ENCODE measurements at places on chromosomes 16 and 17.

DNA sequence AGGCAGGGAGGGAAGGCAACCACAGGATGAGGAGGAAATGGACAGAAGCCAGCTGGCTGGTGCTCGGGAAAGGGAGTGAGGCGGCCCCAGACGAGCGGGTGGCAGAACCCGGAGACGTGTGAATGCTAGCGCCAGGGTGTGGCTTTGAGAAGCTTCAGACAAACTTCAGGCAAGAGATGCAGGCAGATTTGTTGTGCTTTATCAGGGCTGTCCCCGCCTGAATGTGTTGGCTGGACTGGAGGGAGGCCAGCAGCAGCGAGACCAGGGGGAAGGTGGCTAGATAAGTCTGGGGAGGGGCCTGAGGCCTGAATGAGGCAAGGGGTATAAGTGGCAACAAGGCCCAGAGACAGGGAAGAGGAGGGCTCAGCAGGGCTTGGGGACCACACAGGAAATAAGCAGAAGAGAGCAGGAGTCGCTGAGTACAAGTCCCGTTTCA lies 22.0 kb downstream of the CAMKK1 start:
- DNase-seq, result peak; percentile 45

DNA sequence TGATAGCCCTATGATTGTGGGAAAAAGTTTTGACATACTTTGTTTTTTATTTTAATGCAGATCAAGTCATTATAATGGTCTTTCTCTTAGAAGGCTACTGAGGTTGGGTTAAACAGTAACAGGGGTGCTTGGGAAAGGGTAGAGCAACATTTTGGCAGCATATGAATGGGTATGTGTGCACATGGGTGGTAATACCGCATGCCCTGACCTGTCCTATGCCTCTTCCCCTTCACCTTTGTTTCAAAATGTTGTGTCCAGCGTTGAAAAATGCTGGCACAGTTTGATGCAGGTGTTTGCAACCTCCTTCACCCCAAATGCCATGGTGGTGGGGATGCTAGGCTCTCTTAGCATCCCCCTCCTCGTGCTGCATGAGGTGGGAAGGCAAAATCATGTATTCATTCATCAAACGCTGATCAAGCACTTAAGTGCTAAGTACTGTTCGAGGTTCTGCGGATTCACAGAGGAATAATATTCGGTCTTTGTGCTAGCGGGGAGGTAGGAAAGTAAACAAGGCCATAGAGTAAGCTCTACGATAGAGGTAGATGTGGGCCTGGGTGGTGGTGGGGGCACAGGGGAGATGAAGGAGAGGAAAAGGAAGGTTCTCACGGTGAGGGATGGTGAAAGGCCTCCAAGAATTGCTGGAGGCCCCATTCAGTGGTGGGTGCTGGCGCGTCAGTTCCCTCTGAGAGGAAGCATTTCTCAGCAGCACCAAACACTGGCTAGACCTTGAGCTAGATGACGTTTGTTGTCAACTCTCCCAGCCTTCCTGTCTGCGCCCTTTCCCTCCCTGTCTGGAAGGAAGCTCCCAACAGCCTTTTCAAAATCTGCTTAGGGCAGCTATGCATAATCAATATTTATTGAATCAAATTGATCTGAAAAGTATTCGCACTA lies 13.3 kb upstream of the MARCHF10 start:
- DNase-seq, result no peak

DNA sequence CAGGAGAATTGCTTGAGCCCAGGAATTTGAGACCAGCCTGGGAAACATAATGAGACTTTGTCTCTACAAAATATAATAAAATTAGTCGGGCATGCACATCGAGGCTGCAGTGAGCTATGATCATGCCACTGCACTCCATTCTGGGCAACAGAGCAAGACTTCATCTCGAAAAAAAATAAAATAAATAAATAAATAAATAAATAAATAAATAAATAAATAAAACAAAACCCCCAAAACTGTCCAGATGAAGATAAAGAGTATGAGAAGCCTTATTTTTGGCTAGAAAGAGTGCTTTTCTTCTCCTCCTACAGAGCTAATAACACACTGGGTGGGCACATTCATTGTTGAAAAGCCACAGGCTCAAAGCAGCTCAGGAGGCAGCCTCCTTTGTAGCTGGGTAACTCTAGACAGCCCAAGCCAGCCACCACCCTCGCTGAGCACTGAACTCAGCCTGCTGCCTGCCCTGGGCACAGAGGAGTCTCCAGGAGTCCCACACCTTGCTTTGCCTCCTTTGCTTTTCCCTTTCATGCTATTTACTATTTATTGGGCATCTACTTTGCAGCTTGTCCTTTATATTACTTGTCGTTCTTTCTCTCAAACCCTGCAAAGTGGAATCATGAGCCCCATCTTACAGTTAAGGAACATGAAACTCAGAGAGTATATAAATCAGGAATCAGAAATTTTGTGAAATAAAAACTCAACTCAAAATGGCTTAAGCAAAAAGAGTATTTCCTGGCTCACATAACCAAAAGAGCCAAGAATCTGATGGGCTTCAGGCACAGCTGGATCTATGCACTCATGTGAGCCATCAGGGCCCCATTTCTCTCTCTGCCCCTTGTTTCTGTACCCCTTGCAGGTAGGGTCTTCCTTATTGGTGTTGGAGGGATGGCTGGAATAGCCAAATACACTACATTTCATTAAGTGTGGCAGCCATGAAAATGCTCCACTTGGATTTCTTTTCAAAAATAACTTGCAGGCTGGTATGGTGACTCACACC lies 18.1 kb upstream of the C16orf87 start:
- DNase-seq, result no peak

DNA sequence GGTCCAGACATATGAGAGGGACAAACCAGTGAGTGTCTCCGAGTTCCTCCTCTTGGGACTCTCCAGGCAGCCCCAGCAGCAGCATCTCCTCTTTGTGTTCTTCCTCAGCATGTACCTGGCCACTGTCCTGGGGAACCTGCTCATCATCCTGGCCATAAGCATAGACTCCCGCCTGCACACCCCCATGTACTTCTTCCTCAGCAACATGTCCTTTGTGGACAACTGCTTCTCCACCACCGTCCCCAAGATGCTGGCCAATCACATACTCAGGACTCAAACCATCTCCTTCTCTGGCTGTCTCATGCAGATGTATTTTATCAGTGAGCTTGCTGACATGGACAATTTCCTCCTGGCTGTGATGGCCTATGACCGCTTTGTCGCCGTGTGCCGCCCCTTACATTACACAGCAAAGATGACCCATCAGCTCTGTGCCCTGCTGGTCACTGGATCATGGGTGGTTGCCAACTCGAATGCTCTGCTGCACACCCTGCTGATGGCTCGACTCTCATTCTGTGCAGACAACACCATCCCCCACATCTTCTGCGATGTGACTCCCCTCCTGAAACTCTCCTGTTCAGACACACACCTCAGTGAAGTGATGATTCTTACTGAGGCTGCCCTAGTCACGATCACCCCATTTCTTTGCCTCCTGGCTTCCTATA lies 19.2 kb downstream of the ZNF200 start:
- no peak for DNase-seq

DNA sequence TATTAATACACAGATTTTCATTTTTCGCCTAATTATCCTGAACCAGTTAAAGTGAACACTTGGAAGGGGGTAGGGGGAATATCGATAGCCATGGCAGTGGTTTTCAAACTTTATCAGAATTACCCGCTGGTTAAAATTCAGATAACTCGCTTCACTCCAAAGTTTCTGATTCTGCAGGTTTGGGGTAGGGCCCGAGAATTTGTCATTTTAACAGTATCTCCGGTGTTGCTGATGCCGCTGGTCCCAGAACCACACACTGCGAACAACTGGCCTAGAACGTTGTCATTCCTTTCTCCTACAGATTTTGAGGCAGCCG lies 313 bp upstream of the NSRP1 start:
- DNase-seq, result no peak

- DNase-seq, result no peak
Observed at GRCh38 chr16:21597561-21598030, 1.8 kb upstream of the METTL9 start.
